Ovary (tissue), 10 donors: ENCODE measurements at places on chromosomes 7 and 10. TPM values are rescaled to one million over a fixed set of nuclear protein-coding genes. Genes with fewer than 3 reads are reported as not detected.

GRCh38 chr7:84324136-84324630 is 129.6 kb upstream of the SEMA3A start:
- DNase-seq, result no peak

DPYSL4 gene
- polyA plus RNA-seq, result 0.27 TPM

GRCh38 chr10:71009126-71009525 is 120.8 kb upstream of the PCBD1 start:
- no peak for DNase-seq

ZNF727 gene
- polyA plus RNA-seq, result 1.1 TPM

HPS1 gene
- 36.3 TPM for polyA plus RNA-seq

PRKCQ gene
- polyA plus RNA-seq, result 3.0 TPM

- no peak for DNase-seq
Observed at GRCh38 chr10:90224791-90225566, 523.6 kb downstream of the KIF20B start.

GRCh38 chr7:158013085-158013668 is 574.4 kb downstream of the PTPRN2 start:
- no peak for DNase-seq

GRCh38 chr7:47147213-47147631 is 434.7 kb downstream of the TNS3 start:
- DNase-seq, result no peak

GLI3 gene
- 9.5 TPM for polyA plus RNA-seq

GRCh38 chr10:3924344-3924743 is 139.3 kb upstream of the KLF6 start:
- no peak for DNase-seq
